ENCODE measurements at places on chromosomes 1 and 21. TPM values are rescaled to one million over a fixed set of nuclear protein-coding genes. Genes with fewer than 3 reads are reported as not detected.
A peak's percentile ranks its signal among the peaks of the same experiment; 100 is the strongest.

GRCh38 chr1:10387677-10388386 lies 11.0 kb upstream of the PGD start:
- no peak for DNase-seq

- peak; percentile 79 for DNase-seq
Measured at GRCh38 chr1:212485913-212486618, 53.3 kb downstream of the NENF start.

DNA sequence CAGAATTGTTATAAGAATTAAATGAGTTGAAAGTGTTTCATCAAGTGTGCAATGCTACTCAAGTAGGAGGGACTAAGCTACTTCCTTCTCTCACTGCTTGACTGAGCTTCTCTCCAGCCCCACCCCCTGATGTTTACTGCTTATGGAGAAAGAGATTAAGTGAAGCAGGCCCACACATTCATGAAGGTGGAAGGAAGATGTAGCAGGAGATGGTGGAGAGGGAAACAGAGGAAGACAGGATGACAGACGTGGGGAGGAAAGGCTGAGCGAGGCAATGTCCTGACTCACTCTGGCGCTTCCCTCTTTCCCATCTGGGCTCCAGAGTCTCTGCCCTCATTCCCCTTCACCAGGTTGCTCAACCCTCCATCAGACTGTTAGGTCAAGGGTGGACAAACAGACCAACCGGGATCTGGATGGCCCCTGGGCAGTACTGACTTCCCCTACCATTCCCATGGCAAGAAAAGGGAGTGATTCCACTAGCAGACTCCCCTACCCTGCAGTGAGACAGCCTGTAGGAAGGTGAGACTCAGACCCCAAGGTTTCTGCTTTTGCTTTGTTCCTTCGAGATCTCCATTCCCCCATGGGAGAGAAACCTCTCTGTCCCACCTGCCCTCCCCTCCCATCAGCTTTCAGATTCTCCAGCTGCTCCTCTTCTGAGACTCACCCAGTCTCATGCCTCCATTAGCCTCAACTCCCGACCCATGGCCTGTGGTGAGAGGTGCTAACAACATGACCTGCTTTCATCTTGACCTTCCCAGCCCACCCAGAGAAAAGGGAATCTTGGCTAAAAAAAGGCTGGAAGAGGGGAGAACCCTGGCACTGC lies 3.1 kb upstream of the ARHGEF2 start:
- peak; percentile 82 for DNase-seq

DNA sequence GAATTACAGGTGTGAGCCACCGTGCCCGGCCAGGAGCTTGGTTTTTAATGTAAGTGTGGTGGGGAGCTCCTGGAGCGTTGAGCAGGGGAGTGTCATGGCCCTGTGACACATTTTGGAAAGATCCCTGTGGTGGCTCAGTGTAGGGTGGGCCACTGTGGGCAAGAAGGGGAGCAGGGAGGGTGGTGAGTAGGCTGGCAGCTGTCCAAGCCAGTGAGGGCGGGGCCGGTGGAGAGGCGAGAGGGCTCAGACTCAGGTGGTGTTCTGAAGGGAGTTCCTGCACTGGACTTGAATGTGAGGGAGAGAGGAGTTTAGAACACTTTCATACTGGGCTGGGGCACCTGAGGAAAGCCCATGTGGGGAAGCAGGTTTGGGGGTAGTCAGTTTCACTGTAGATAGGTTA lies 3.1 kb upstream of the EVA1B start:
- no peak for DNase-seq

GRCh38 chr1:167648252-167648849 lies 18.3 kb downstream of the RCSD1 start:
- DNase-seq, result no peak

GRCh38 chr1:103527331-103527730 lies 1.8 kb downstream of the RNPC3 start:
- DNase-seq, result no peak

- no peak for DNase-seq
Measured at GRCh38 chr1:58000116-58000515, 546.4 kb downstream of the OMA1 start.

GRCh38 chr1:216314379-216315095 lies 108.7 kb downstream of the USH2A start:
- DNase-seq, result no peak

DNA sequence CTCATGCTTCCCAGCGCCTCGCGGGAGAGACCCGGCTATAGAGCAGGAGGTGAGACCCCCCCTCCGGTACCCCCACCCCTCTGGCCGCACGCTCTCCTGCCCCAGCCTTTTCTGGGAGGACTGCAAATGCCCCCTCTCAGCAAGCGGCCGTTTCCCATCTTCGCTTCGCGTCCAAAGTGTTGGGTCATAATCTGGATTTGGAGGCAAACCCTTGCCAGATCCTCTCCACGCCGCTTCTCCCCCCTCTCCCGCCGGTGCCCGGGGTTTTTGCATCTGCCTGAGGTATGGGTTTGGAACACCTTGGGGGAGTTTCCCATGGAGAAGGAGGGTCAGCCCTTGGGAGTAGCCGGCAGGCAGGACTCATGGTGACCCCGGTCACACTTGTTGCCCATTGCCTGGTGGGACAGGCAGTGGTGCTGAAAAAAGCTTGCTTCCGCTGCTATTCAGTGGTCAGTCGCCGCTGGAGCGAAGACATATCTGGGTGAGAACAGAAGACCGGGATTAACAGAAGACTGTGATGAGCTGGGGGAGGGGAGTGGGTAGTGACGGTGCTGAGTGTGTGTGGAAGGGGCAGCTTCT lies 935 bp downstream of the KCNK2 start:
- peak; percentile 40 for DNase-seq

GRCh38 chr1:196160066-196160795 lies 448.0 kb downstream of the KCNT2 start:
- no peak for DNase-seq

GRCh38 chr1:156407760-156408159 lies 38.7 kb downstream of the RHBG start:
- DNase-seq, result no peak

GRCh38 chr1:159011751-159012150 lies 2.0 kb downstream of the IFI16 start:
- no peak for DNase-seq

GRCh38 chr21:34313116-34313515 lies 50.7 kb upstream of the KCNE2 start:
- no peak for DNase-seq

DNA sequence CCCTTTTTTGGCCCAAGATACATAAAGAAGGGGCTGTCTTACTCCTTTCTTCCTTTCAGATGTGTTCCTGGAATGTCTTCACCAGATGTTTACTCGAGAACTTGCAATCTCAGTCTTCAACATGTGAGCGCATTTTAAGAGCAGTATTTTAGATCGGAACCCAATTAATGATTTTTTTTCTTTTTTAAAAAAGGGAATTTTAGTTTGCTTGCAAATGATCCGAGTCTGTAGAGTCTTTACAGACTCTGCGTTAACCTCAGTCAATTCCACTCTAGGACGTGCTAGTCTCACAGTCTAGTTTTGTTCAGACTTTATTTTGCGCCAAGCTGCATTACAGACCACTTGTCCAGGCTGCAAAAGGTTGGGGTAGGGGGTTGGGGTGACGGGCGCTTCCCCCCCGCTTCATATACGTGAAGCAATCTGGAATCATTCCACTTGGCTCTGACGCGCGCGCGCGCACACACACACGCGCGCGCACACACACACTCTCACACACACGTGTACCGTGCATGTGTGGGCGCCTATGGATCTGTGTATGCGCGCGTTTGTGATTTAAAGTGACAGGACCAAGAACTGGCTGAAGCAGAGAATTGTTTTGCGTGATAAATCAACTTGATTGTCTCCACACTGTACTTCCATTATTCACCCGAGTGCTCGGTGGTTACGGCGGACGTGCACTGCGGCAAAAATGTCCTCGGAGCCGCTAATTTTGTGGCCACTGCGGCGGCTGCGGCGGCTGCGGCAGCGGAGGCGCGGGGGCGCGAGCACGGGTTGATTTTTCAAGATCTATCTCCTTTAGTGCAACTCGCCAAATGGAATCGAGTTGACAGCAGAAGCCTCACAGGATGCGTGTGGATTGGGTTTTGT lies 25.6 kb upstream of the NFIA start:
- peak; percentile 80 for DNase-seq

GRCh38 chr1:195804547-195804946 lies 803.7 kb downstream of the KCNT2 start:
- no peak for DNase-seq

DNA sequence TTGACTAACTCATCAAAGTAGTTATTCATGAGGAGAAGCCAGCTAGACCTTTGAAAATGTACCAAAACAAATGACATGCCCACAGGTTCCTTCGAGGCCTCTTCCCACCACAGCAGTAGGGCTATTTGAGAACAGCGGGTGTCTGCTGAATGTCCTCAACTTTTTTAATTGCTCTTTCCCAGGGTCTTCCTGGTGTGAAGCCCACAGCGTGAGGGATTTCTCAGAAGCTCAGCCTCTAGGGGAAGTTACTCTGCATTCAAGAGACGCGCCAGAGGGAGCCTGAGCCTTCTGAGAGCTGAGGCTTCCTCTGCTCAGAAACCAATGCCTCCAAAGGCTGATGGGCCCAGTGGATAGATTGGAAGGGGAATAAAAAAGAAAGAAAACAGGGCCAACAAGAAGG lies 153.6 kb downstream of the OLFM3 start:
- DNase-seq, result no peak

- DNase-seq, result peak; percentile 7
Measured at GRCh38 chr1:43512681-43513080, 18.0 kb upstream of the PTPRF start.

DNA sequence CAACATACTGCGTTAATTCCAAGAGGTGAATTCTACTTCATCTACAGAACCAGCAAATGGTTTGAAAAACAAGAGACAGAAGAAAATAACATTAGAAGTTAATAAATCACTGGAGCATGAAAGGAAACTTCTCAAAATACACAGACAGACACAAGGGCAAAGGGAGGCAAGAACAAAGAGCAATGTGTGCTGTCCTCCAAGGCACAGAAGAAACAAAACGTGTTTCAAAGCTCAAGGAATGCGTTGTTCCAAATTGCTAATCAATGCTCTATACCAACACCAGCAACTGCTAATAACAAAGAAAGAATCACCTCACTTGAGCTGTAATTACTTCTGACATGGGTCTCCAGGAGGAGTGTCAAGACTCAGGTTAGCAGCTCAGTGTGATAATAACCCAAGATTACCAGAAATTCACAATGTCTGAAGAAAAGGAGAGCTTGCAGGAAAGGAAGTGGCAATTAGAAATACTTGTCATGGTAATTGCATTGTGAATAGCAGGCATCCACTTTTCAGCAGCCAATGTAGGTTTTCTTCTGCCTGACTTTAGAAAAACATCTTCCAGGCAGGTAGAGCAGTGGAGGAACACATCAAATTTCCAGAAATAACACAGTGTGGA lies 175.4 kb downstream of the SEC16B start:
- no peak for DNase-seq

GRCh38 chr1:93434987-93435386 lies 12.9 kb upstream of the FNBP1L start:
- no peak for DNase-seq

- no peak for DNase-seq
Measured at GRCh38 chr1:98077691-98078090, 156.9 kb upstream of the DPYD start.

- DNase-seq, result no peak
Measured at GRCh38 chr1:10724948-10725847, 71.2 kb downstream of the CASZ1 start.

GRCh38 chr1:201570886-201571624 lies 32.1 kb downstream of the NAV1 start:
- peak; percentile 45 for DNase-seq

DNA sequence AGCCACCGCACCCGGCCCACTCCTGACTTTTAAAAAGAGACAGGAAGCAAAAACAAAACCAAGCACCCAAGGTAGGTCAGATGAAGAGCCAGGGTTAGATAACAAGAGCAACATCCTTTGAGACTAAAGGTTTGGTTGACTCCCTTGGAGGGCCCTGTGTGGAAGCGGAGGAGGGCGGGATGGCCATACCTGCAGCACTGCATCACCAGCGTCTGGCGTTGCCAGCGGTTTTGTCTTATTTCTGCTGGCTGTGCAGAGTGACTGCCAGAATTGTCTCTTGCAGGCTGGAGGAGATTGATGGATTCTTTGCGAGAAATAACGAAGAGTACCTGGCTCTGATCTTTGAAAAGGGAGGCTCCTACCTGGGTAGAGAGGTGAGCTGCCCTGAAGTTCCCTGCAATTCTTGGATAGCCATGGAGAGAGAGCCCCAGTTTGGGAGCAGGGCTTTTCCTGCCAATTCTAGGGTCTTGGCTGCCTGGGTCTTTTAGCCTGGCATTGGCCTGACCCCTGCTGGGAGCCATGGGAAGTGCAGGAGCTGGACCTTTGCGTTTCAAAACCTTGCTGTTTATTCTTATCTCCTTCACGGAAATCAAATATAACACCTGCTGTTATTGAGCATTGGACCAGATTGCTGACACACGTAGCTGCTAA lies 24.0 kb downstream of the QSOX1 start:
- DNase-seq, result peak; percentile 79

- no peak for DNase-seq
Measured at GRCh38 chr1:97281962-97282361, 560.4 kb downstream of the PTBP2 start.

DNA sequence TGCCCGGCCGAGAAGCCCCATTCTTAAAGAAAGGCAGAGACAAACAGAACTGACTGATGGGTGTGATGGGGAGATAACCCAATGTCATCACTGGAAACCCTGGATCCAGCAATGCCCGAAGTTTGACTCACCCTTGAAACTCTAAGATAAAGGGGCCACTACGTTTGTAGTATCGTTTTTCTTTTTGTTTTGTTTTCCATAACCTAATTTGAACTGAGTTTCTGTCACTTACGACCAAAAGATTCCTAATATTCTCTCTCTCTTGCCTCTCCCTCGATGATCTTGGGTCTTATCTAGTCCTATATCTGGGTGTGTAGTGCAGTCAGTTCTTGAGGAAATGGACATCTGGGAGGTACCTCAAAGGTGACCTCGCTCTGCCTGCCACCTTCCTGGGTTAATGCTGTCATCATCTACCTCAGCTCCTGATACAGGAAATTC lies 57.8 kb upstream of the ID3 start:
- DNase-seq, result no peak

CD1E gene
- not detected for total RNA-seq

TMEM81 gene
- total RNA-seq, result 3.3 TPM

AGPAT3 gene
- 225 TPM for total RNA-seq

FALEC gene
- total RNA-seq, result not detected

GPR25 gene
- not detected for total RNA-seq

KDF1 gene
- 25.7 TPM for total RNA-seq

PALMD gene
- total RNA-seq, result 4.0 TPM

PPIAL4G gene
- not detected for total RNA-seq

NUF2 gene
- total RNA-seq, result 1.1 TPM

DISP1 gene
- 13.7 TPM for total RNA-seq

PADI2 gene
- total RNA-seq, result 60.0 TPM

OR2M3 gene
- not detected for total RNA-seq

SPRR2B gene
- not detected for total RNA-seq

NUAK2 gene
- 40.0 TPM for total RNA-seq

ENAH gene
- total RNA-seq, result 22.3 TPM

HSD3B1 gene
- total RNA-seq, result 61.3 TPM

SFN gene
- total RNA-seq, result 46.8 TPM

RNF11 gene
- total RNA-seq, result 58.6 TPM

KAZN gene
- 14.9 TPM for total RNA-seq

CHODL gene
- not detected for total RNA-seq

VAMP3 gene
- 67.8 TPM for total RNA-seq

ZNF648 gene
- total RNA-seq, result not detected

All from Peyer's patch (tissue), 4 donors.